GM06990 (cell line): ENCODE measurements at places on chromosomes 13 and 19.

DNA sequence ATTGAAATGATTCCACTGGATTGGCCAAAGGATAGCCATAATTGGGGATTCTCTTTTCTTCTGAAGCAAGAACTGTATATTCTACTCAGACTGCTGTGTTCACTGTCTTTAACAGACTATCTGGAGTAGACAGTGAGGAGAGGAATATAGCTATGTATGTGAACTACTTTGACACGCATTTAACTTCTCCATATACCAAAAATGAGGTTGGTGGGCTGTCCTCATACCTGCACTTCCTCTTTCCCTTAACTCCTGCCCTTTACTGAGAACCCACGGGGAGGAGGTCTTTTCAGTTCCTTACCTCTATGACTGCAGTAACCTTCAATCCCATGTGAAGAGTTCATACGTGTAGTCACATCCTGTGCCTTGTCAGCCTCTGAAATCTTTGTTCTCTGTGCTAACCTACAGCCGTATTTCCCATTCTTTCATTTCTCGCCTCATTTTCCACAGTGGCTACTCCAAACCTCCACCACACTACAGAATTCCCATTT, 305.8 kb downstream of the MTUS2 start:
- DNase-seq, result peak; percentile 33

DNA sequence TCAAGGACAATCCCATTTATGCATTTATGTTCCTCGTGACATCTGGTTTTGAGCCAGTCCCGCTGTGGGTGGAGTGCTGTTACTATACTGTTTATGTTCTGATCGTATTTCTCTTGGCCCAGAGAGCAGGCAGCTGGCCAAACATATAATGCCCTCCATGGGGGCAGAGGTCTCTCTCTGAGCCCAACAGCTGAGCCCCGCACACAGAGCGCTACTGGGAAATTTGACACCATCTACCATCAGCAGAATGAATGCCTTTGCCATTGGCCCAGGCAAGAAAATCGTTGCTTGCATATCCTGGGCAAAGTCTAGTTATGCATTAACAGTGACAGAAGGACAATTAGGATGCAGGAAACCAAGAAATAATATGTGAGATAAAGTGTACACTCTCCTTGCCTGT, 126.8 kb upstream of the CACNA1A start:
- DNase-seq, result no peak

DNA sequence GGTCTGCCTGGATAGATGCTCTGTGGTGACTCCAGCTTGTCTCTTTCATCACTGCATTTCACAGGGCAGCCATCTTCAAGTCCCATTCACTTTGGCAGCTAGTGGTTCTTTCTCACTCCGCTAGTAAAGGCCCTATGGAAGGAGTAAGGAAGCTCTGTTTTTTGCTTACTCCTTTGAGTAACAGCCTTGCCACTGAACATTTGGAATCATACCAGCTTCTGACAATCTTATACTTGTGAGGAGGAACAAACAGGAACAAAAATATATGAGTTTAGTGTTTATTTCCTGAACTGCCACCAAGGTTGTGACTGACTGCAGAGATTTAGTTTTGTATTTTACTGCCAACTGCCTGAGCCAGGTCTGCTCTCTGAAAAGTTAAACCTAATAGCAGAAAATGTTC, 38.7 kb downstream of the KCTD4 start:
- DNase-seq, result no peak

DNA sequence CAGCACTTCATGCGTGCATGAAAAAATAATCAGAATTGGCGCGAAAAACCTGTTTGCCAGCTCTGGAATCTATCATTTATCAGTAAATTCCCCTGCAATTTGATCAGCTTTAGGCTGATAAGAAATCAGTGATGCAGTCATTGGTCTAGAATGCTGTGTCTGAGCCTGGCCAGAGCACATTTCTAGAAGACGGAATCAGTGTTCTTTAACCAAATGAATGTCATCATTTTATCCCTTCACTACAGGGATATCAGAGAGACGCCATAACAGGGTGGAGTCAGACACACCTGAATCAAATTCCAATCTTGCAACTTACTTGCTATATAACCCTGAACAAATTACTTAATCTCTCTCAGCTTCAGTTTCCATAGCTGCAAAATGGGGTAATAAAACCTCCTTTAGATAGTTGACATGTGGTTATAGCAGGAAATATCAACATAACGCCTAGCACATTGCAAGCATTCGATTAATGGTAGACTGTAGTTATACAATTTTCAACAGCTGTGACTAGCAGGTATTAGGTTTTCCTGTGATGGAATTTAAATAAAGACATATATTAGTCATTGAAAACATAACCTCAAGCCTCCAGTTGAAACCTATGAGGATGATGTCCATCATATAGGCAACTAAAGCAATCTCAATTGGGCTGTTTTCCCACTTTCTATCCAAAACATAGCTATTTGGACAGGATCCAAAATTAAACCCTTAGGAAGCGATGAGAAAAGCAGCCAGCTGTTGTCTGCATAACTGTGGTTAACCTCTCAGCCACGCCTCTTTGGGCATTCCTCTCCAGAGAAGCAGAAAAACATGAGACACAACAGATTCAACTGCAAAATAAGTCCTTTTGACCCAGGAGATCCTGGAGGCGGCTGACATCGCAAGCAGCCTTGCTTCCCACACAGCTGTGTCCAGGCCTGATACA, 51.6 kb upstream of the UBL3 start:
- DNase-seq, result no peak

DNA sequence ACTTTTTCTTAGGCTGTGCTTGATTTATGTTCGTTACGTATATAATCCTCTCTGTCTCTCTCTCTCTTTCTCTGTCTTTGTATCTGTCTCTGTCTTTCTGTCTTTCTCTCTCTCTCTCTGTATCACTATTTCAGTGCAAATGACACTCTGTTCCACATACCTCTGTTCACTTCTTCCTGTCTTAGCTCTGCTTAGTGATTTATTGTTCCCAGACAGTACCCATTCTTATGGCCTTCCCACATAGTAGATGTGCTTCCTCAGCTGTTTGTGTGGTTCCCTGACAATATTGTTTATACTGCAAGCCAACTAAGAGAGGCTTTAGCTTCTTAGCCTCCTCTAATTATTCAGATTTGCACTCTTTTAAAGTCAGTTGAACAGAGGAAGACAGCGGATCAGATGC, 1244.2 kb downstream of the DIAPH3 start:
- no peak for DNase-seq

DNA sequence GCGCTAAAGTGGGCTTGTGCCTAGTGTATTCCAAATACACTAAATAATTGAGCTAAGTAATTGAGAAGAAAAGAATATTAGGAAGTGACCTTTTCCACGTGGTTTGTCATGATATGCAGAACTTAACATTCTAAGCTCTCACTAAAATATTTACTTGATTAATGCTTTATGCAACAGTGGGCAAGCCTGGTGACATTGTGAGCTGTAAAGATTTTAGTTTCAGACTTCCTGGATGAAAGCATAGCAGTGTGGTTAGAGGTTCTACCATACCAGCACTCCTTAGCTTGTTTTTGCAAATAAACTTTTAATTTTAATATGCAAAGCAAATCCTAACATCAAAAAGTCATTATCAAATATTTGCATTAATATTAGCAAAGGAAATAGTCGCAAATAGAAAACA, 1065.1 kb upstream of the SPRY2 start:
- DNase-seq, result no peak

DNA sequence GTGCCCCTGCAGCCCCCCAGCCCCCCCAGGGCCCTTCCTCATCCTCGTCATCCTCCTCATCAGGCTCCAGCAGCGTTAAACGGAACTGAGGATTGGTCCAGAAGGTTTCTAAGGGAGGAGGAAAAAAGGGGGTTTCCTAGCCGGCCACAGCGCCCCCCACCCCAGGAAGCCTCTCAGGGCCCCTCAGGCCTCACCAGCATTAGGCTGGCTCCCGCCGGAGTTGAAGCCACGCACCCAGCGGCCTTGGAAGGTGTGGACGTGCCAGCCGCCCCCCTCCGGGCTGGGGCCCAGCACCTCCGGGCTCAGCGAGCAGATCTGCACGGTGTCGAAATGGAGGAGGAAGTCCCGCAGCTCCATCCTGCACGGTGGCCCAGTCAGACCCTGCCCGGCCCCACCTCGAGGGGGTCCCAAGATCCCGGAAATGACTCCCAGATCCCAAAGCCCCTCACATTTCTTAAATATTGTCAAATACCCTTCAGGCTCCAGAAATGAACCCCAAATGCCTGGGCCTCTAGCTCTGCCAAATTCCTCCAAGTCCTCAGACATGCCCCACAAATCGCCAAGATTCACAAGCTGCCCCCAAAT, 6.9 kb downstream of the CAPN12 start:
- no peak for DNase-seq

GRCh38 chr19:8361921-8362793, 1.8 kb upstream of the ANGPTL4 start:
- no peak for DNase-seq

DNA sequence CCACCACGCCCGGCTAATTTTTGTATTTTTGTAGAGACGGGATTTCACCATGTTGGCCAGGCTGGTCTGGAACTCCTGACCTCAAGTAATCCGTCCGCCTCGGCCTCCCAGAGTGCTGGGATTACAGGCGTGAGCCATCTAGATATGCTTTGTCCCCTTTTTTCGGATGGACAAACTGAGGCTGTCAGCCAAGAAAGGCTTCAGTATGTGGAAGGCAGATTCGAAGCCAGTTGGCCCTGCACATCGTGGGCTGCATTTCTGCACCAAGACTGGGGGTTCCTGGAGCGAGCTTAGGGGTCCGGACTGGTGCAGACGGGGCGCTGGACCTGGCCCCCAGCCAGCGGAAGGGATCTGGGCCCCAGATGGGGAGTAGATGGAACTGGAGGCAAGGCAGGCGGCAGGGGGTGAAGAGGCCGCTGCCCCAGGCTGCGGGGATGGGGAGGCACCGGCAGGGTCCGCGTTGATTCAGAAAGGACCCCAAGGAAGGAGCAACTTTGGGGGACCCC, 9.7 kb upstream of the JUND start:
- no peak for DNase-seq

DNA sequence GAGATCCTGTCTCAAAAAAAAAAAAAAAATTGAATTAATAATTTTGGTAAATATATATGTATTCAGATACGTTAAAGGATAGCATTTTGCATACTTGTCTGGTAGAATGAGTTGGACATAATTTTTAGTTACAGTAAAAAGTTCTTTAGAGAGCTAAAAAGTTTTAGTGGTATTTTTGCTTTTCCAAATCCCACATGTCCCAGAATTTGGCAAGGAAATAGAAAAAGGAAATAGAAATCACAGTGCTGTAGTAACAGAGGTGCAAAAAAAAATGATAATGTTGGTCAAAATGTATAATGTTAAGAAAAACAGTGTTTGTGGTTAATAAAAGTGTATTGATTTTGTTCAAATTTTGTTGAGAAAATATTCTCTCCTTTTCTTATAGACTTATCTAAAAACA, 96.8 kb downstream of the LRCH1 start:
- DNase-seq, result no peak

DNA sequence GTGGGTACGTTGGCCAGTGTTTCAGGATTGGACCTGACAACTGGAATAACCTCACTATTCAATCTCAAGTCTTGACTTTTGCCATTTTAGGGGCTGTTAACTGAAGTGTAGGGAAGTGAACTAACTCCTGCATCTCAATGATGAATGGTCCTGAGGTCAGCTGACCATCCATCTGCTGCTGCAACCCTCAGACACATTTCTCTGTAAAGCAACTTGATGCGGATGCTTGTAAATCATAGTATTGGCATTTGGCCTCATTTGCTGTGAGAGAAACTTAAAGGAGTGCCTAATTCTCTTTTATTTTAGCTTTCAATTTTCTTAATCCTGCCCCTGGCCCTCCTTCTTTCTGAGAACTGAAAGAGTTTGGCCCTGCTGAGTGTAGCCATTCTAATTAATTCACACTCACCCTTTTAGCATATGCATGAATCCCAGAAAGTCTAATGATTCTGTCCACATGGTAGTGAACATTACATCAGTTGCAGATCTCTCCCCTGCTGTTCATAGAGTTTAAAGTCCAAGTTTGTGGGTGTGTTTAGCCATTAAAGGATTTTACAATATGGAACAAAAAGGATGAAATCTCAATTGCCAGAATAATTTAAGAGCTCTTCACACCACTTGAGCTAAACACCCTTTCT, 1531.4 kb upstream of the SLC10A2 start:
- no peak for DNase-seq

- no peak for DNase-seq
These were observed 65.8 kb upstream of the ADGRE5 start for GRCh38 chr19:14315433-14315832.

GRCh38 chr19:38665219-38665931, 17.9 kb downstream of the ACTN4 start:
- no peak for DNase-seq

DNA sequence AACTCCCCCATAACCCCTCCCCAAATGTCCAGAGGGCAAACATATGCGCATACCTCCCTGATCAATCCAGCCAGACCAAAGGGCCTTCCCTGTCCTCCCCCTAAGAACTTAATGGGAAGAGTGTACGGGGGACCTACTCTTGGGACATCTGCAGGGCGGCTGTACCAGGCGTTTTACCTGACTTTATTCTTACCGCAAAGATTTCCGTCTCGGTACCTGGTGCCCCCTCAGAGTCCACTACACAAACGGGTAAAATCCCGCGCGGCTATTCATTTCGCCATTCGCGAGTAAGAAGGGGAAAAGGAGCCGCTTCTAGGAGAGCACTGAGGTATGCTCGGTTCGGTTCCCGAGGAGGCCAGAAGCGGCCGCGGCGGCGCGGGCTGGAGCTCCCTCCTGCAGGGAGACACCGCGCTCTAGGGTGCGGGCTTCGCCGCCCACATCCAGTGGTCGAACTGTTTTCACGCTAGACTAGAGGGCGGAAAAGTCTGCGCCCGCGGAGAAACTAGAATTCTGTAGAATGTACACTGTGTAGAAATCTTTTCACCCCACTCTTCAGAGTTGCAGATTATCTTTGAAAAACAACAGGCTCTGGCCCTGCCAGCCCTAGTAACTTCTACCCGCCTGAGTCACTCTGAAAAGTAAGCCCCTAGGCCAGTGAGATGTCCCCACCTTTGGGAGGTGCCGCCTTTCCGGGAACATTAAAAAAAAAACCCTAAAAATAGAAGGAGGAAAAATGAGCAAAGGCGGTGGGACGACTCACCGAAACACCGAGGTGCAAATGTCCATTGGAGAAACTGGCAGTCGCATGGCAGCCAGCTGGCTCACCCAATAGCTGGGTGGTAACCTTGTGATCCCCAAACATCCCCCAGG, 3.8 kb upstream of the TSHZ3 start:
- no peak for DNase-seq
